ENCODE measurements at places on chromosomes 1 and 21. TPM values are rescaled to one million over a fixed set of nuclear protein-coding genes. Genes with fewer than 3 reads are reported as not detected.

- no peaks in the 10 kb centered on the region for H3K27me3 ChIP-seq
- no peak overlapping the region for H3K4me3 ChIP-seq
- no peaks in the 10 kb centered on the region for H3K36me3 ChIP-seq
- DNase-seq = no peak
Observed at GRCh38 chr21:20943561-20943997, 54.6 kb upstream of the NCAM2 start.

DNA sequence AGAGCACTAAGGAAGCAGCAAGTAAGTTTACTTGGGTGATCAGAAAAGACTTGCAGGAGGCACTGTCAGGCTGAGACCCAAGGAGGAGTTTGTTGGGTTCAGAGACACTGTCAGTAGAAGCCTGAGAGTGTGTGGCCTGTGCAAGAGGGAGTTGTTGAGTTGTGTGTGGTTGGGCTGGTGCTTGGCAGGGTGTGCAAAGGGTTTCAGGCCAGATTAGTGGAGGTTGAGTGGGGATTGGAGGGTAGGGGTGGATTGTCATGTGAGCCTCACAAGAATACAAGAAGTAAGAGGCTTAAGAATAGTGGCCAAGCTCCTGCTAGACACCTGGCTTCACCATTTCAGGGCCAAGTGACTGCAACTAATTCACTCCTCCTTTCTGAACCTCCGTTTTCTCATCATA lies 8.9 kb upstream of the KIF21B start:
- peaks cover 6% of the 10 kb centered on the region for H3K27me3 ChIP-seq
- H3K27ac ChIP-seq = no peak overlapping the region
- DNase-seq = no peak

- no peak overlapping the region for H3K4me3 ChIP-seq
- no peak overlapping the region for H3K27ac ChIP-seq
- H3K36me3 ChIP-seq = no peaks in the 10 kb centered on the region
- DNase-seq = no peak
Observed at GRCh38 chr1:156639601-156640101, 2.3 kb upstream of the BCAN start.

- DNase-seq = peak; percentile 89
- no peaks in the 10 kb centered on the region for H3K36me3 ChIP-seq
- H3K27me3 ChIP-seq = no peaks in the 10 kb centered on the region
- peaks cover 15% of the 10 kb centered on the region for H3K4me1 ChIP-seq
Observed at GRCh38 chr1:45303520-45304310, 23.0 kb upstream of the HPDL start.

GRCh38 chr1:210250665-210250997 lies 18.0 kb downstream of the SERTAD4 start:
- H3K4me1 ChIP-seq = peaks cover 17% of the 10 kb centered on the region
- H3K27ac ChIP-seq = peak overlapping the region; percentile 64
- no peaks in the 10 kb centered on the region for H3K36me3 ChIP-seq
- no peak for DNase-seq
- H3K4me3 ChIP-seq = peak overlapping the region; percentile 72

DNA sequence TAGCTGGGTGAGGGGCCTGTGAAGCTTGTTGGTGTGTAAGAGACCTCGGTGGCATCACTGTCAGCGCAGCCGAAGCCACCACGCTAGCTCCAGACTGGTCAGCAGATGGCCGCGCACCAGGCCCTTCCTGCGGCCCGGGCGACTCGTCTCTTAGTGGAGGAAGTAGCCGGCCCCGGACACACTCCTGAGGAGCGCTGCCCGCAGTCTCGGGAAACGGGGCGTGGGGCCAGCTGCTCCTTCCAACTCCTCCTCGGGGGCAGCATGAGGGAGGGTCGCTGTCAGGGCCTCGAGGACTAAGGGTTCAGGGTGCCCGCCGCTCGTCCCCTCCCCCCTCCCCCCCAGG lies 20.4 kb downstream of the H3-3A start:
- DNase-seq = peak; percentile 52
- peaks cover 4% of the 10 kb centered on the region for H3K4me1 ChIP-seq
- H3K4me3 ChIP-seq = peak overlapping the region; percentile 84
- peaks cover 16% of the 10 kb centered on the region for H3K27me3 ChIP-seq

DNA sequence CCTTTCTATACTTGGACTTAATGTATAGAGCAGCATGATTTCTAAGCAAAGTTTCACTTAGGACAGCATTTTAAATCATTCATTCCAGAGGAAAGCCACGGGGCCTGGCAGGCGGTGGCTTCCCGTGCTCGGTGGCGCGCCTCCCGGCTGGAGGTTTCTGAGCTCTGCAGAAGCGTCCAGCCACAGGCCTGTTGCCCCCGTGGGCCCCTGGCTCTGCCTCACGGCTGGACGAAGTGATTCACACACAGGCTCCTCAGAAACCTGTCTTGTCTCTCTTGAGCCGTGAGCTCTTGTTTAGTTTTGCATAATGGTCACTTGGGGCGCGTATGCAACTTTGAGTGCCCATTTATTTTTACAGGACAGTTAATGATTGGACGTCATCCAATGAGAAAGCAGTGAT lies 22.1 kb upstream of the DIP2A start:
- H3K36me3 ChIP-seq = peaks cover 51% of the 10 kb centered on the region
- H3K4me3 ChIP-seq = no peak overlapping the region
- no peak overlapping the region for H3K27ac ChIP-seq
- no peaks in the 10 kb centered on the region for H3K4me1 ChIP-seq

DNA sequence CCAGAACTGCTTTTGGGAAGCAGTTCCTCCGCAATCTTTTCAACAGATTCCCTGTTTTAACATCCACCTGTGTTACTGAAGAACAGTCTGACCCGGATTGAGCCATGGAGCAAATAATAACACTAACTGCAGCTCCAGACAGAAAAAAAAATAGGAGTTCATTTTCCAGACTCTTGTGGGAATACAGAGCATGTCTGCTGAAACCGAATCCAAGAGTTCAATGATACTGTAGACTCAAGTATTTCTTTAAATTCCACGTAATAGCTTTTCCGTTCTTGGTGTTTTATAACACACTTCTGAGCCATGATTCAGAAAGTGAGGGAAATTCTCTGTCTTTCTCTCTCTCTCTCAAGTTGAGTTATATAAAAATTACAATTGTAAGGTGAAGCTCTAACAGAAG lies 60.6 kb downstream of the DDAH1 start:
- no peaks in the 10 kb centered on the region for H3K36me3 ChIP-seq
- H3K27me3 ChIP-seq = no peaks in the 10 kb centered on the region

DNA sequence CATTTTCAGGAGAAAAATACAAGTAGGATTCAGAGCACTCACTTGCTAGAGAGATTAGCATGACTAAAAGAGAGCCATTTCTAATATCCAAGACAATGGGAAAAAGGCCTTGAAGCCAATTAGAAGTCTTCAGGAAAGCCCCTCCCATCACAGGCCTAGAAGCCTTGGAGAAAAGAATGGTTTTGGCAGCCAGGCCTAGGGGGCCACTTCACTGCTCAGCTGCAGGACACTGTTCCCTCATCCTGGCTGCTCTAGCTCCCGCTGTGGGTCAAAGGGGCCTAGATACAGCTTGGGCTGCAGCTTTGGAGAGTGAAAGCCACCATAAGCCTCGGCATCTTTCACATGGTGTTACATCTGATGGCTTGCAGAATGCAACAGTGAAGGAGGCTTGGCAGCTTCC lies 62.8 kb downstream of the RGS4 start:
- DNase-seq = no peak
- no peaks in the 10 kb centered on the region for H3K27me3 ChIP-seq
- H3K36me3 ChIP-seq = peaks cover 7% of the 10 kb centered on the region
- peak overlapping the region; percentile 15 for H3K27ac ChIP-seq
- no peak overlapping the region for H3K4me3 ChIP-seq

- no peak overlapping the region for H3K4me3 ChIP-seq
- H3K27me3 ChIP-seq = no peaks in the 10 kb centered on the region
- H3K4me1 ChIP-seq = peaks cover 12% of the 10 kb centered on the region
- no peak overlapping the region for H3K27ac ChIP-seq
Observed at GRCh38 chr1:150762552-150762951, 3.0 kb downstream of the CTSS start.

GRCh38 chr1:22739648-22740385 lies 29.2 kb downstream of the EPHB2 start:
- H3K27me3 ChIP-seq = no peaks in the 10 kb centered on the region
- peak overlapping the region; percentile 83 for H3K27ac ChIP-seq
- peaks cover 46% of the 10 kb centered on the region for H3K4me1 ChIP-seq
- DNase-seq = peak; percentile 63
- peak overlapping the region; percentile 15 for H3K4me3 ChIP-seq
- H3K36me3 ChIP-seq = peaks cover 4% of the 10 kb centered on the region

- H3K27me3 ChIP-seq = peaks cover 31% of the 10 kb centered on the region
- no peaks in the 10 kb centered on the region for H3K4me1 ChIP-seq
- no peak overlapping the region for H3K4me3 ChIP-seq
- H3K36me3 ChIP-seq = no peaks in the 10 kb centered on the region
Observed at GRCh38 chr1:98854137-98854536, 150.5 kb downstream of the PLPPR5 start.

GRCh38 chr1:11680270-11681070 lies 478 bp downstream of the MAD2L2 start:
- peaks cover 2% of the 10 kb centered on the region for H3K36me3 ChIP-seq
- H3K4me1 ChIP-seq = peaks cover 19% of the 10 kb centered on the region
- H3K4me3 ChIP-seq = peak overlapping the region; percentile 81
- peak overlapping the region; percentile 39 for H3K27ac ChIP-seq

DNA sequence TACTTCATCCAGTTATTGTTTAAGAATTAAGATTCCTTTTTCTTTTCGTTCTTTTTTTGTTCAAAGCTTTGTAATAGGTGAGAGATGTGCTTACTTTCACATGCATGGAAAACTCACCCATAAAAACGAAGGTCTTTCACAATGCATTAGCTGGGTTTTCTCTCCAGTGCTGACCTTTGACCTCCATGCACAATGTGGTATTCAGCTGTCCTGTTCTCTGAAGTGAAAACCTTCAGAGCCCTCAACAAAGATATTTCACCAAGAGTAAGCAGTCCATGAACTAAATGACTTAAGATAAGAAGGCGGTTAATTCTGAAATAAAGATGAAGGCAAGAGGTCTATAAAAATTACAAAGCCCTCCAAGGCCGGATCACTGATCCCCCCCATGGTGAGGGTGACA lies 77.1 kb upstream of the IPO9 start:
- peaks cover 74% of the 10 kb centered on the region for H3K4me1 ChIP-seq
- no peaks in the 10 kb centered on the region for H3K27me3 ChIP-seq

DNA sequence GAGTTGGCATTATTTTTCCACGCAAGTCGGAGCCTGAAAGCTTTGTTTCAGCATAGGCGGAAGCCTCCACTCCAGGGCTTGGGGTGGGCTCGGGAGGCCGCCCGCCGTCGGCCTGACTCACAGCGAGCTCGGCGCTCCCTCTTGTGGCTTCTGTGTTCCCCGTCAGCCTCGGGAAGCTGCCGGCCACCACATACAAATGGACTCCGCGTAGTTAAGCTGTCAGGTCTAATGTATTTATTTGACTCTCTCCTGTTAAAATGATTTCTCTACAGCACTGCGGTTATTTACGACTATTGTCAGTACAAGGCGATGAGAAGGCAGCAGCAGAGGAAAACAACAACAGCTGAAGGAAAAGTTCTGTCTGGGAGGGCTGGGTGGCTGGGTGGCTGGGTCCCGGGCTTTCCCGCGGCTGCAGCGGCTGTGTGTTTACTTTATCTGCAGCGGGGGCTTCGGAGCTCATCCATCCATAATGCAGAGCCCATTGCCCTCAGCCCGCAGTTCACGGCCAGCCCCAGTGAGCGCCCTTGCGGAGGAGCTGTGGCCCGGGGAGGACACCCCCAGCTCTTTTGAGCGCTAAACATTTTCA lies 375.7 kb upstream of the CAMK1G start:
- peak; percentile 81 for DNase-seq
- H3K4me3 ChIP-seq = peak overlapping the region; percentile 71
- peaks cover 49% of the 10 kb centered on the region for H3K27me3 ChIP-seq
- H3K4me1 ChIP-seq = peaks cover 19% of the 10 kb centered on the region
- peak overlapping the region; percentile 16 for H3K27ac ChIP-seq
- H3K36me3 ChIP-seq = no peaks in the 10 kb centered on the region

GRCh38 chr21:22223385-22223784 lies 1225.2 kb downstream of the NCAM2 start:
- no peak for DNase-seq
- peaks cover 39% of the 10 kb centered on the region for H3K4me1 ChIP-seq
- peaks cover 7% of the 10 kb centered on the region for H3K36me3 ChIP-seq
- H3K4me3 ChIP-seq = peak overlapping the region; percentile 16

DNA sequence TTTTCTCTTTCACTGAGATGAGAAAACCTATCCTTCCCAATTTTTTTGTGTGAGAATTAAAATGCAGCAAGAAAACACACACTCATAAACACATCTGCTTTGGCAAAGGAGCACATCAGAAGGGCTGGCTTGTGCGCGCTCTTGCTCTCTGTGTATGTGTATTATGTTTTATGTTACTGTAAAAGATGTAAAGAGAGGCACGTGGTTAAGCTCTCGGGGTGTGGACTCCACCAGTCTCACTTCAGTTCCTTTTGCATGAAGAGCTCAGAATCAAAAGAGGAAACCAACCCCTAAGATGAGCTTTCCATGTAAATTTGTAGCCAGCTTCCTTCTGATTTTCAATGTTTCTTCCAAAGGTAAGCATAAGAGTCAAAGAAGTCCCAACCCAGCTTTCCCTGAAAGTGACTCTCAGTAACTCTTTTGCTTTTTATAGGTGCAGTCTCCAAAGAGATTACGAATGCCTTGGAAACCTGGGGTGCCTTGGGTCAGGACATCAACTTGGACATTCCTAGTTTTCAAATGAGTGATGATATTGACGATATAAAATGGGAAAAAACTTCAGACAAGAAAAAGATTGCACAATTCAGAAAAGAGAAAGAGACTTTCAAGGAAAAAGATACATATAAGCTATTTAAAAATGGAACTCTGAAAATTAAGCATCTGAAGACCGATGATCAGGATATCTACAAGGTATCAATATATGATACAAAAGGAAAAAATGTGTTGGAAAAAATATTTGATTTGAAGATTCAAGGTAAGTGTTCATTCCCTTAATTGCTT lies at the start of gene CD2:
Gene CD2 (plus strand): TSS at position 233 of the 780 bp plus-strand sequence. CDS start 63 bp downstream, at position 296.
- no peaks in the 10 kb centered on the region for H3K4me1 ChIP-seq
- no peaks in the 10 kb centered on the region for H3K27me3 ChIP-seq
- no peak for DNase-seq
- no peak within 1 kb of the TSS for H3K4me3 ChIP-seq

- no peak overlapping the region for H3K4me3 ChIP-seq
- no peak for DNase-seq
- H3K36me3 ChIP-seq = no peaks in the 10 kb centered on the region
- H3K4me1 ChIP-seq = peaks cover 25% of the 10 kb centered on the region
- peak overlapping the region; percentile 85 for H3K27ac ChIP-seq
Observed at GRCh38 chr1:19488136-19488535, 2.8 kb upstream of the CAPZB start.

- peaks cover 8% of the 10 kb centered on the region for H3K4me1 ChIP-seq
- no peak overlapping the region for H3K27ac ChIP-seq
- H3K36me3 ChIP-seq = peaks cover 2% of the 10 kb centered on the region
- no peak overlapping the region for H3K4me3 ChIP-seq
- no peaks in the 10 kb centered on the region for H3K27me3 ChIP-seq
- peak; percentile 79 for DNase-seq
Observed at GRCh38 chr1:109490029-109490933, 3.6 kb upstream of the CYB561D1 start.

GRCh38 chr1:15708486-15709137 lies 24.5 kb downstream of the PLEKHM2 start:
- H3K36me3 ChIP-seq = peaks cover 8% of the 10 kb centered on the region
- H3K4me3 ChIP-seq = no peak overlapping the region
- H3K4me1 ChIP-seq = peaks cover 5% of the 10 kb centered on the region

The ABCA4 gene
- 14.4 TPM for total RNA-seq

The LMOD1 gene
- 5.4 TPM for total RNA-seq

The CR1L gene
- not detected for total RNA-seq

The MROH9 gene
- total RNA-seq = not detected
